ENCODE measurements at places on chromosomes 7 and 10.

- no peak for DNase-seq
Observed at GRCh38 chr7:111987115-111987826, 218.9 kb downstream of the DOCK4 start.

DNA sequence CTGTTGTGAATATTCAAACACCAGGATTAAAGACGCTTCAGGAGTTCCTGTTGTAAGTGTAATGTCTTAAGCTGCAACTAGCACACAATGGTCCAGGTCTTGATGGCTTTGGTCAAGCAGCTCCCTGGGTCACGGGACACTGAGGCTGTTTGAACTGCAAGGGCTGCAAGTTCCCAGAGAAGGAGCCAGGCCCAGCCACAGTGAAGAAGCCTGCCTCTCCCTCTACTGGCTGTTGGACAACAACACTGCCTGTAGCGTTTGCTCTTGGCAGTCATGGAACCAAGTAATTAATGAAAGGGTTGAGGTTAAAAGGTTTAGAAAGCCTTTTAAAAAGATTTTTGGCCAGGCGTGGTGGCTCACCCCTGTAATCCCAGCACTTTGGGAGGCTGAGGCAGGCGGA is 31.9 kb upstream of the GUSB start:
- DNase-seq, result no peak

DNA sequence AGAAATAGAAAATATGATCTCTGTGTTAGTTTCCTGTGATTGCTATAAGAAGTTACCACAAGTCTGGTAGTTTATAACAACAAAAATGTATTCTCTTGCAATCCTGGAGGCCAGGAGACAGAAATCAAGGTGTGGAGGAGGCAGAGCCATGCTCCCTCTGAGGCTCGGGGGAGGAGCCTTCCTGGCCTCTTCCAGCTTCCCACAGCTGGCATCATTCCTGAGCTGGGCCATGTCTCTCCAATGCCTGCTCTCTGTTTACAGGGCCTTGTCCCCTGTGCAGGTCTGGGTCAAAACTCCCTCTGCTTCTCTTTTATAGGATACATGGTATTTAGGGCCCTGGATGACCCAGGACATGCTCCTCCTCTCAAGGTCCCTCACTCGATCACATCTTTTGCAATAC is 81.3 kb upstream of the RET start:
- no peak for DNase-seq

- no peak for DNase-seq
Observed at GRCh38 chr7:143318661-143319060, 2.8 kb downstream of the CLCN1 start.

DNA sequence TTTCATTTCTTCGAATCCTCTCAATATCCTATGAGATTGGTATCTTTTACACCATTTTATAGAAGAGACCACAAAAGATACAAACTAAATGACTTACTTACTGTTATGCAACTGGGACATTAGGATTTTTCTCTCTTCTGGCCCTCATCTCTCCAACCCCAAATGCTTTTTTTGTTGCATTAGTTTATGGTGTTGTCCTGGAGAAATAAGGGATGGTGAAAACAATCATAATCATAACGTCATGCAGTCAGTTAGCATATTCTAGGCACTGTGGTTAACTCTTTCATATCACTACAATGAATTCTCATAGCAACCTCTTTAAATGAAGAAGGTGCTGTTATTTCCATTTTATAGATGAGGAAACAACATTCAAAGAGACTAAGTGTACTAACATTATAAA is 104.6 kb downstream of the PON1 start:
- no peak for DNase-seq

GRCh38 chr10:11647676-11648075 is 36.2 kb upstream of the USP6NL start:
- DNase-seq, result no peak

DNA sequence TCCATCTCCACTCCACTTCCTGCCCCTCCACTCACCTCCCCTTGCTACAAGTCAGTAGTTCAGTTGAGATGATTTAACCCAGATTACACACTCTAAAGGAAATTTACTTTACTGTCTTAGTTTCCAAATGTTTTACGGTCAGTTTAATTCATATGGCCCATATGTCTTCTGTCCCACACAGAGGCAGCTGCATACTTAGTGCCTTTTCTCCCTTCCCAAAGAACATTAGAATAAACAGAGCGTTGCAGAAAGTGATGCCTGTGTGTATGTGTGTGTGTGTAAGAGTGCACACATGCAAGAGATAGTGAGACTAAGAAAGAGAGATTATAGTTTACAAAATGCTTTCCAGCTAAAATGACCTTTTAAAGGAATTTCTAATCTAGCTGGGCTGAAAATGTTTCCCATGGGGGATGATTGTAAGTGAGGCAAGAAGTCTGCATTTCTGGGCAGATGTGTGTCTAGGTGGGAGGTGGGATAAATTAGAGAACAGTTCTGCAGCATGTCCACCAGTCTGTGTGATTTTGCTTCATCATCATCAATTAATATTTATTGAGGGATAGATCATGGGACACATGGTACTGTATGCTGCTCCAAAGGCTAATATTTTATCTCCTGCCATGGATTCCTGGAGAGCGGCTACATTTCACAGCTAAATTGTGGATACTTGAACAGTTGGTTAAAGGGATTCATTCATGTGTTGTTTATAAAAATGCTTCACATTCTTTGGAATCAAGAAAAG is 81.5 kb downstream of the NXPH1 start:
- no peak for DNase-seq

DNA sequence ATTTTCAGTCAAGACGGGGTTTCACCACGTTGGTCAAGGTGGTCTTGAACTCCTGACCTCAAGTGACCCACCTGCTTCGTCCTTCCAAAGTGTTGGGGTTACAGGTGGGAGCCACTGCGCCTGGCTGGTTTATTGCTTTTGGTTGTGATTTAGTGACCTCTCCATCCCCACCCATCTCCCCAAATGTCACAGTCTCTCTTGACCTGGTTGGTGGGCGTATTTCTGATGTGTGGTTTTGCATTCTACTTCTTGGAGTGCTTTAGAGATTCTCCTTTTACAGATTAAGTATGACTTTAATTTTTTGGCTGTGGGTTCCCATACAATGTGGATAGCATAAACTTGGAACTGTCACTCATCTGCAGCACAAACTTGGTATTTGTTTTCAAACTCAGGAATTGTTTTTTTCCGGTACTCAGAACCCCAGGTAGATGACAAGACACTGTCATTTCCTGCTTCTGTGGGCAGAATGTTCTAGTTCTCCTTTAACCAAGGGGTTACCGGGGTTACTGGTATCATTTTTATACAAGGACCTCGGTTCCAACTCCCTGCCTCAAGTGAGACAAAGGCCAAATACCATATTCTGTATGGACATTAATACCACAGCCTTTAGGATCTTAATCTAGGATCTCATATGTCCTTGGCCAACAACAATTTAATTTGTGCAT is 50.5 kb downstream of the MRC1 start:
- no peak for DNase-seq

DNA sequence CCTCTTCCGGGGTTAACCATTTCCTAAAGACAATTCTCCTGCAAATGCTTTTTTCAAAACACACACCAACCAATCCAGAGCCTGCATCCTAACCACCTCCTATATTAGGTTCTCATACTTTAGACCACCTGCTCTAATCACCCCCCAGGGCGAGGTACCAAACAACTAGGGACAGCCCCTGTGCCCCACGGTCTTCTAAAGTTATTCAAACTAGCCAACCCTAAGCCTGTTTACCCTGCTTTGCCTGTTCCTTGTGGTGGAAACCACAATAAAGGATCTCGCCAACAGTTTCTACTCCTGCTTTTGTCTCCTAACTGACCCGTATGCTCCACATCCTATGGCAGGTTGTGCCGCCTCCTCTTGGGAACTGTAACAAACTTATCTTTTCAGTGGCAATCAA is 21.1 kb downstream of the SP4 start:
- DNase-seq, result no peak

GRCh38 chr10:70354100-70354499 is 28.3 kb downstream of the LRRC20 start:
- no peak for DNase-seq

DNA sequence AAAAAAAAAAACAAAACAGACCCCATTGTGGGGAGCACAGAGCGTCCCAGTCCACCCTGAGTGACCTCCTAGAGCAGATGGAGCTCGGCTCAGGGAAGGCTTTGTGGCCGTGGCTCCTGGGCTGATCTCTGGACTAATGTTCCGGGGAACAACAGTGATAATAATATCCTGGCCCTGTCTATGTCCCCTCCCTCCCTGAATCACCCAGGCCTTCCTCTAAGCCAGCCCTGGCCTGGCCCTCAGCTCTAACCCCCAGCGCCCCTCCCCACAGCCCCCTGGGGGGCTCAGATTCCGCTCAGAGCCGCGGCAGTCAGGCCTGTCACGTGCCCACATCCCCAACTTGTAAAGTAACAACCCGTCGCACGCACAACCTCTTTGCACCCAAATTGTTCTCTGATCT is 48.3 kb downstream of the MICALL2 start:
- DNase-seq, result no peak

DNA sequence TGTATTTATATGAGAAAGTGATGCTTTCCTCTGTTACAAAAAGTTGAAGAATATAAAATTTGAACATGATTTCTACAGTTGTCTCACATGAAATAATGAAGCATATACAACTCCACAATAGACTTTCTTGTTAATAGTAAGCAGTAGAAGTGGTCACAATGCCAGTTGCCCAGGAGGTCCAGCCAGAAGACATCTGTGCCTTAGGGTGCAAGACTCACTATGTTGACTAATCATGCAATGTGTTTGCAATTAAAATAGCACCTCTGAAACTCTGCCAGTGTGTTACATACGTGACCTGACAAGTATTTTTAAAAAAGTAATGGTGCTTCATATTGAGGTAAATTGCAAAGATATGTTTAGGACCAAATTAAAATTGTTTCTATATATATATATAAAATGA is 547.2 kb downstream of the ETV1 start:
- no peak for DNase-seq

DNA sequence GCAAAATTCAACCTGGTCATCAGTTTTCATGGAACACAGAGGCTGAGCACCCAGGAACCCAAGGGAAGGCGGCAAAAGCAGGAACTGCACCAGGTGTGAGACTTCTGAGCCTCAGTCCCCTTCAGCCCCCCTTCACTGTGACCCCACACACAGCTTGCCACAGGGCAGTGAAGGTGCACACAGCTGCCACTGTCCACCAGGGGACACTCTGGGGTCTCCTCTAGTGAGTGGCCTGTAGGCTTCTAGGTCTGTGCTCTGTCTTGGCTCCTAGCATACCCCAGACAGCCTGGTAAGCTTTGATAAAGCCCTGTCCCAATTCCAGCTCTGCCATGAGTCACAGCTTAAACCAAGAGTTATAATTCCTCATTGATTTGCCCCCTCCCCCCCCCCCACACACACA is 12.1 kb downstream of the KCNH2 start:
- no peak for DNase-seq

All from effector CD4-positive, alpha-beta T cell (primary cell).